ENCODE measurements at places on chromosomes 3 and 15.

DNA sequence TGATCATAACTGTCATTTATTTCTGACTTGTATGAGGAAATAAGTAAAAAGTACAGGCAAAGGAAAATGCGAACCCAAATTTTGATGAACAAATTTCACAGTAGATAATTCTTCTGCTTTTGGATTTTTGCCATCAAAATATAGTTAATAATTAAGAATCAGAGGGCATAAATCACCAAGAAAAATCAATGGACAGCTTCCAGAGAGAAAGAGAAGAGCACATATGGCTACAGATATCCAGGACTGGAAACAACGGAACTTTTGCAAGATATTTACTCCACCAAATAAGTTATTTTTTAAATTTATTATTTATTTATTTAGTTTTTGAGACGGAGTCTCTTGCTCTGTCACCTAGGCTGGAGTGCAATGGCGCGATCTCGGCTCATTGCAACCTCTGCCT lies 35.1 kb upstream of the NANOGP8 start:
- DNase-seq, result no peak

DNA sequence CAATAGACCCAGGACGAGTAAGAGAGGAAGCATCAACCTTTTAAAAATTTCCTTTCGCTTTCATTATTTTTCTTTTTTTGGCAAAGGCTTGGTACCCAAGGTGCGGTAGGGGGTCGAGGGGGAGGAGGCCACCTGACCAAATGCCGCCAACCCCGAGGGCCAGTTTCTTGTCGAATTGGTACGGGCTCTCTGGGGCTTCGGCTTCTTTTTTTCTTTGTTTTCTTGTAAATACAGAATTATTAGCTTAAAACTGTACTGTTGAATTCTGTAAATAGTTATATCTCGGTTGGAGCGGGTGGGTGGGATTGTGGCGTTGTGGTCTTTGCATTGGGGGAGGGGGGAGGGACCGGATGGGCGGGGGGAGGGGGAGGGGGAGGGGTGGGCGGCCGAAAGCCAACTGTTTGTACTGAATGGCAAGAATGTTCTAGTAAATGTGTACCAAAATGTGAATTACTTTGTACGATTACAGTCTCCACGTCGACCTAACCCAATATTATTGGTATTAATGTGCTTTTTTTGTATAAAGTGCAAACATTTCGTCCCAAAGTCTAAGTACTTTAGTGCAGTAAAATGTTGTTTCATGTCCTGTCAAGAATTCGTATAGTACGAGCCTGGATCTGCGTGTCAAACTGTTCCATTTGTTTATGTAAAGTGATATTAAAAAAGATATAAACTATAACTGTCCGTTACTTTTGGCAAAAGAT lies 4.7 kb downstream of the ZIC1 start:
- DNase-seq, result no peak

DNA sequence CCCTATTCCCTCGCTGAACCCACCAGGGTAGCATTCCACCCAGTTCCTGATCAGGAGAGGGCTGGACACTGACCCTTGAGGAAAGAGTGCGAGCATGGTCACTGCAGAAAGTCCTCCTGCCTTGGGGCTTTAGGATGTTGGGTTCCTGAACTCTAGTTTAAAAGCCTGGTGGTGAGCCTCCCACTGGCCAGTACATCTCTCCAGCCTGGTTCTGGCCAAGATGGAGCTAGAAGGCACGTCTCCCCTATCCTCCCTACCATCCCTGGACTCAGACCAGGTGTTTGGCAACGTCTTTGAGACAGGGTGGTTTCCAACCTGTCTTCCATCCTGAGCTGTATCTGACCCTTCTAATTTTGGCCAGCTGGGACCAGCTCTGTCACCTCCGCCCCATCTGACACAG lies 31.4 kb downstream of the NBEAL2 start:
- DNase-seq, result no peak

- DNase-seq, result no peak
Observed at GRCh38 chr15:101016581-101016980, 97.4 kb downstream of the LRRK1 start.

GRCh38 chr3:106294121-106294520 lies 425.3 kb upstream of the CBLB start:
- no peak for DNase-seq

DNA sequence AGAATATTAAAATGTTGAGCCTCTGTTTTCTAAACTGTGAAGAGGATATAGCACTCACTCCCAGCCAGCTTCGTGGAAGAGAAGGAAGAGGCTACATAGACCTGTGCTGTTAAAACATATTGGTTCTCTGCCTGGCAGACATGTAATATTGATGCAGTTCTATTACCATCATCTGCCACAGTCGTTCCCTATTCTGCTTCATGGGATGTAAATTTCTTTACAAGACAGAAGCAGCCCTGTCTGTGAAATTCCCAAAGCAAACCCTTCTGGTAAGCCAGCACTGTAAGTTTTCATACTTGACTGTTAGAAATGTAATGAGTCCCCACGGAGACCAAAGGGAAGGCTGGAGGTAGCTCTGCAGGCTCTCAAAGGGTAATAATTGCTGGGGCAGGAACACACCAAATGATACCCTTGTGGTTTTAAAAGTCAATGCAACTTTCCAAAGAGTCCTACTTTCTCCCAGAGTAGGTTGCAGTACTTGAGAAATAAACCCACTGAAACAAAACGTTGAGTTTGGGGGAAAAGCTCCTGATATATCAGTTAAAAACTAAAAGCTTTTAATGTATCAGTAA lies 129.9 kb upstream of the HES1 start:
- no peak for DNase-seq

DNA sequence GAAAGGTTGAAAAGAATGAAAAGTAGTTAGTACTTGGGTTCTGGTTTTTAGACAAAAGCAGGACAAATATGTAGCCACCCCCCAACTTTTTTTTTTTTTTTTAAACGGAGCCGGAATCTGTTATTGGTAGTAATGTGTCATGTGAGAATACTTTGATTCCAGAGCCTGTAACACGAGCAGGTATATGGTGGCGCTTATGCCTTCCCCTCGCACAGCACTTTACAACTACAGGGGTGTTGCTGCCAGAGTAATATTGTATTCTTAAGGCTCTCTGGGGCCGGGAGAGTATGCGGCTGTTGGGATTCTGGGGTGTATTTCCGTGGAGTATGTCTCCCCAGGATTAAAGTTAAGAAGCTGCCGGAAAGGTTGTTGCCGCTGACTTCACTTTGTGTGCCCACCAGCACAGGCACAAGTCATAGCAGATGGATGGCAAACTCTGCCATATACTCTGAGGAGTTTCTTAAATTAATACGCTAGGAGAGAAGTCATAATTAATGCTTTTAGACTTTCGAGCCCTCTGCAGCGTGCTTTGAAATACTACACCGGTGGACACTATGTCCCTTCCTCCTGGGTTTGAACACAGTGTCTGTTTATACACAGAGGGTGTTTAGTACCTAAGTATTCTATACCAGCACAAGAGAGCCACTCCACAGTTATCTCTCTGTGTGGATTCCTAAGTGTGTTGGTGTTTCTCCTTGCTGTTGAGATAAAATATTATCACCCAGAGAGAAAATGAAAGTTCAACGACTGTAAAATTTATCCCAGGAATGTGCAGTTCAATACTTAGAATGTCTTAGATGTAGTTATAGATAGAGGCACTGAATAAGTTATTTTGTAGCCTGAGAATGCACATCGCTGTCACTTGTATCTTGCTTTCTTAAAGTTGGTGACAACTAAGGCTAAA lies 1.4 kb downstream of the MBNL1 start:
- DNase-seq, result no peak

GRCh38 chr3:51982838-51983577 lies at the start of gene ACY1:
Gene ACY1, plus strand, starts transcription at chr3:51983535. Its CDS starts 530 bp downstream, at chr3:51984065.
- DNase-seq, result peak; percentile 55

DNA sequence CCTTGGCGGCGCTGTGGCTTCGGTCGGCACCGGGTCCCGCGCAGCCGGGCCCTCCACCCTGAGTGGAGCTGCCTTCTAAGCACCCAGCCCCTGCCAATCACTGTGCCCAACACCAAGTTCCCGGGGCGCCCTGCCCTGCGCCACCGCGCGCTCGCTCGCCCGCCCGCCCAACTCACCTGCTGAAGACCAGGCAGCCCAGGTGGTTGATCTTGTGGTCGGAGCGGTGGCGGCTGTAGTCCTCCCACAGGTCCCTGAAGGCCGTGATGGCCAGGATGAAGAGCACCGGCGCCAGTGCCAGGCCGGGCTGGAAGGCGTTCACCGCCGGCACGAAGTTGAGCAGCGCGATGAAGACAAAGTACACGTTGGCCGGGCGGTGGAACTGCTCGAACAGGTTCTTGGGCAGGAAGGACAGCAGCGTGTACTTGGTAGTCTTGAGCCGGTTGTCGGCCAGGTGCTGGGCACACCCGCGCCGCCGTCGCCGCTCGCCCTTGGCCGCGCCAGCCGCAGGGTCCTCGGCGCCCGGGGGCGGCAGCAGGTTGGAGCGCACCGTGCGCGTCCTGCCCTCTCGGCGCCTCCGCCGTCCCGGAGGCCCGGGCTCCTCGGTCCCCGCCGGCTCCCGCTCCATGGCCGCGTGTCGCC lies 536 bp downstream of the ATP10A start:
- no peak for DNase-seq

DNA sequence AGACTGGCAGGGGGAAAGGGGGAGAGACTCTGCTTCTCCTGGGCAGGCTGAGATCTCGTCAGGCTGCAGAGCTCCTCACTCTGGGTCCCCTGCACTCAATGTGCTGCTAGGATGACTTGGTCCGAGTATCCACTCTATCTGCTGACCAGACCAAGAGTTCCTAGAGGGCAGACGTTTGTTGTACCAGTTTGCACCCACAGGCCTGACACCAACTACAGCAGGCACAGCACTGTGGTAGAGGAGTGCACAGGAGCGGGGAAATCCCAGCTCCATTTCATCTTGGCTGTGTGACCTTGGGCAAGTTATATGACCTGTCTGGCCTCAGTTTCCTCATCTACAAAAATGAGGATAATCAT lies 29.0 kb downstream of the CCDC12 start:
- no peak for DNase-seq

DNA sequence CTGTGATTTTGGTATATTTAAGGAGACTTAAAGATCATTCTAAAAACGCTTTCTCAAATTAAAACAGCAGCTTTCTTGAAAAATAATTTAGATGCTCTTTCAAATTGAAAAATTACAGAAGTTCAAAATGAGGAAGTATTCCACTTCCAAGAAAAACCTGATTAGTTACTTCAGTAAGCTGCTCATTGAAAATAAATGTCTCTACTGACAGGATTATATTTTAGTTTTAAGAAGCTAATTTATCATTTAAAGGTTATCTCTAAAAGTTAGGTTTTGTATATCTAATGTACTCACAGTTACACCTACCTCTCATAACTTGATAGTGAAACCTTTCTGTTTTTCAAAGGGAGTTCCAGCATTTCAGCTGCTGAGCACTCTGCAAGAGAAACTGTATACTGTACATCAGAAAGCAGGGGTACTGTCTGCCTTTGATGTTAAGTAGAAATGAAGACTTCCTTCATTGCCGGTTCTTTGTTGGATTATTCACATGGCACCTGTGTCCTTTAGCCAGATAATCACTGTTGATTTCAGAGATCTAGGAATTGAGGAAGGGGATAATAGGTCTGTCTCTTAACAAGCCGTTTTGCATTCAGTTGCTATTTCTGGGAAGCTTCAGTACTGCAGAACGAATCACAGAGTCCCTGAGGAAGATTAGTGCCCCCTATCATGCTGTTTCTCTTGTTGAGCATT lies 161.6 kb downstream of the TCF12 start:
- DNase-seq, result no peak

DNA sequence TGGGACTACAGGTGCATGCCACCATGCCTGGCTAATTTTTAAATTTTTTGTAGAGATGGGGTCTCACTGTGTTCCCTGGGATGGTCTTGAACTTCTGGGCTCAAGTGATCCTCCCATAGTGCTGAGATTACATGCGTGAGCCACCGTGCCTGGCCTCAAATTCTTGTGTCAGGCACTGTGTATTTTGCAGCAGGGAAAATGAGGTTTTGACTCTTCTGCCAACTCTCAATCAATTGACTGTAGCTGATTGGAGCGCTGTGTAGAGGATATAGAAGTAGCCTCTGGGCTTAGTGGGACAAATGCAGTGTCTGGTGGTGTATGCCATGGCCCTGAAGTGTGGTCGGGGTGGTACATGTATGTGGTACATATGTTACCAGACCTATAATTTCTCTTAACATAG lies 152.3 kb downstream of the FNDC3B start:
- no peak for DNase-seq

DNA sequence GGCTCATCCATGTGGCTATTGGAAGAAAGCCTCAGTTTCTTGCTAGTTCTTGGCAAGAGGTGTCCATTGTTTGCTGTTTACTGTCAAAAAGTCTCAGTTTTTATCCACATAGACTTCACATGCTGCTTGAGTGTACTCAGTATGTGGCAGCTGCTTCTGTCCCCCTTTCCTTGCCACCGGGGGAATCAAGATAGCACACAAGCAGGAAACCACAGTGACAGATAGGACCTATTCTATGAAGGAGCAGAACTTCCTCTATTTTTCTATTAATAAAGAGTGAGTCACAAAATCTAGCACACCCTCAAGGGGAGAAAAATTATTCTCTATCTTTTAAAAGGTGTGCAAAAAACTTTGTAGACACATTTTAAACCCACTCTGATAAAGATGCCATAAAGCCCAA lies 121.4 kb upstream of the GMNC start:
- no peak for DNase-seq

DNA sequence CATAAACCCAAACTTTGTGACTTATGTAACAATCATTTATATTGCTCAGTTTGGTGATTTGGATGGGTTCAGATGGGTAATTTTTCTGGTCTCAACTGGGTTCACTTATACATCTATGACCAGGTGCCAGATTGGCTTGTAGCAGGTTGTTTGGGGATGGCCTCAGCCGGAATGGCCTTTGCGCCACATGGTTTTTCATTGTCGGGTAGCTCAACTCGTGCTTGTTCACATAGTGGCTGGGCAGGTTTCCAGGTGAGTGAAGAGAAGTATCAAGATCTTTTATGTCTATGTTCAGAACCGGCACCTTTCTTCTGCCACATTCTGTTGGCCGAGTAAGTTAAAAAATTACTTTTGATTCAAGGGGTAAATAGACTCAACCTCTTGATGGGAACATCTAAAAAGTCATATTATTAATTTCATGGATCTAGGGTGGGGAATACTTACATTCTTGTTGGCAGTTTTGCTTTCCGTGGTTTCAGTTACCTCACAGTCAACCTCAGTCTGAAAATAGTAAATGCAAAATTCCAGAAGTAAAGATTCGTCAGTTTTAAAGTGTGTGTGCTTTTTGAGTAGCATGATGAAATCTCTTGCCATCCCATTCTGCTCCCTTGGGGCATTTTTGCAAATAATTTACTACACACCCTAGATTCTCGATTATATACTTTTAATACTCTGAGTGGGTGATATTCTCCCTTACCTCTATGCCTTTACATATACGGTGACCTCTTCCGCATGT lies 745.7 kb upstream of the CCDC54 start:
- DNase-seq, result no peak
